ENCODE measurements at places on chromosomes 12 and 14.

GRCh38 chr12:26512213-26512612 lies 316.8 kb downstream of the SSPN start:
- no peak overlapping the region for H3K27ac ChIP-seq
- H3K36me3 ChIP-seq, result no peaks in the 10 kb centered on the region
- no peak for DNase-seq
- no peaks in the 10 kb centered on the region for H3K4me1 ChIP-seq
- no peak overlapping the region for H3K4me3 ChIP-seq
- no peaks in the 10 kb centered on the region for H3K27me3 ChIP-seq

GRCh38 chr12:108938247-108938924 lies 58.5 kb downstream of the DAO start:
- H3K36me3 ChIP-seq, result no peaks in the 10 kb centered on the region
- H3K4me1 ChIP-seq, result no peaks in the 10 kb centered on the region
- no peak overlapping the region for H3K27ac ChIP-seq
- H3K27me3 ChIP-seq, result no peaks in the 10 kb centered on the region
- no peak for DNase-seq

DNA sequence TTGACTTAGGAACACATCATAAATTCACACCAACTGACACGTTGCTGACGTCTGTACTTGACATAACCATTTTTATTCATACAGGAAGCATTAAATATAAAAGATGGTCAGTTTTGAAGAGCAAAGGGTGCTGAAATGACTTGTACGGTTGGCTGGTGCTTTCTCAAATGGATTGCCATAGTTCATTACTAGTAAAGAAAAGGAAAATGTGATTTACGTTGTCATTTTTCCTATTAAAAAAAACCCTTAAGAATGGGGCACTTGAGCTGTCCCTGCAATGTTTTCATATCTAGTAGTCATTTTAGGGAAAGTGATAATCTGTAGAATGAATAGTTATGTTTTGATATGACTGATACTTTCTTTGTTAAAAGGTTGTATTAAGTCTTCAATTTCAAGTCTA lies 22.5 kb upstream of the MANSC4 start:
- DNase-seq, result no peak
- H3K4me1 ChIP-seq, result no peaks in the 10 kb centered on the region
- no peaks in the 10 kb centered on the region for H3K27me3 ChIP-seq
- H3K4me3 ChIP-seq, result no peak overlapping the region
- H3K36me3 ChIP-seq, result peaks cover 12% of the 10 kb centered on the region

DNA sequence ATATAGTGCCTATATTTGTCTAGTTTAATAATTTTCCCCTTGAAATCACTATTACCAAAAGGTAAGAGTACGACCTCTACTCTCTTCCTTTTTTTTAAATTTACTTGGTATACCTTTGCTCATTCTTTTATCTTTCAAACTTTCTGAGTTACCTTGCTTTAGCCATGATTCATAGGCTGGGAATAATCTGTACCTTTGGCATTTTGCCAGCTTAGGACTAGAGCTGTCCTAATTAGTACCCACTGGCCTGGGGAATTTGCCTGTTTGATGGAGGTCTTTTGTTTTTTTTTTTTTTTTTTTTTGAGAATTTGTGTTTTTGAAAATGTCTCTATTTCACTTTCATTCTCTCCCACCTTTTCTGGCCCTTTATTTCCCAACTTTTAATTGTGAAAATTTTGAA lies 8.7 kb upstream of the SLC4A8 start:
- H3K27ac ChIP-seq, result no peak overlapping the region
- no peaks in the 10 kb centered on the region for H3K36me3 ChIP-seq
- H3K4me3 ChIP-seq, result no peak overlapping the region
- no peak for DNase-seq
- H3K27me3 ChIP-seq, result no peaks in the 10 kb centered on the region

Measured in RWPE2 (cell line).